RWPE2 (cell line): ENCODE measurements at places on chromosomes 1 and 21.

DNA sequence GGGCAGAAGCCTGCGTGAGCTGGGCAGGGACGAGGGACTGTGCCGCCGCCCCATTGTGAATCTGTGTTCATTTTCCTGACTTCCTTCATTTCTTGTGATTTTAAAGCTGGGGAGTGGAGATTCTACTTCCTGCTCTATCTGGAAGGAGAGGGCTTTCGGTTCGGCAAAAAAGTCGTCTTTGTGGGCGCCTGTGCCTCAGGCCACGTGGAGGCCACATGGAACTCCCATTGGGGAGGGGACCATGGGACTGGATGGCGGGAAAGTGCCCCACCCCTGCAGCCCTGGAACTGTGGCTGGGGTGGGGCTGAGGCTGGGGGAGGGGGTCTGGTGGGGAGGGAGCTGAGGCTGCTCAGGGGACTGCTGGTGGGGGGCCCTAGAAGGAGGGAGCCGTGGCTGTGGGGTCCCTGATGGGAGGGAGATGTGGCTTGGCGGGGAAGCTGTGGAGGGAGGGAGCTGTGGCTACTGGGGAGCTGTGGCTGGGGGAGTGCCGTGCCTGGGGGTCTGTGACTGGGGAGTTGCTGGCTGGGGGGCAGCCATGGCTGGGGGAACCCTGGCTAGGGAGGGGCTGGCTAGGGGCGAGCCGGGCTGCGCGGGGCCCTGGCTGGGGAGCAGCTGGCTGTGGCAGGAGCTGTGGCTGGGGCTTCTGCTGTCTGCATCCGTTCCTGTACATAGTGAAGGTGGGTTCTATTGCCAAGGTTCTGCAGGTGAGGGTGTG is 31.5 kb downstream of the COL18A1 start:
- DNase-seq, result no peak

GRCh38 chr1:26696654-26697430 is 1.0 kb downstream of the ARID1A start:
- DNase-seq, result peak; percentile 59

DNA sequence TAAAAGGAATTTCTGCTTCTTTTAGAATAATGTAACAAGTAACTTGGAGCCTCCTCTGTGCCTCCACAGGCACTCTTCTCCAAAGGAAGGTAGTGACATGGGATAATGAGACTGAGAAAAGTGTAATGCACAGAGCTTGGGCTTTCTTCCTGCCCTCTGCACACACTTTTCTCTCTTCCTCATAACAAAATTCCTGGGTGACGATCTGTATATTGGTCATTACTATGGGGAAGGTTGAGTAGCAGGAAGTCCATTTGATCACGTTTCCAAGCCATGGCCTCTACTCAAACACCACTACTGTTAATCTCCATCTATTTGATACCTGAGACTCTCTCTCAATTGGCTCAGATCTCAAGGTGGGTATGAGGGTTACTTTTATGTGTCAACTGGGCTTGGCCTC is 113.9 kb downstream of the GRIK1 start:
- DNase-seq, result no peak

GRCh38 chr1:154410185-154410827 is 5.2 kb downstream of the IL6R start:
- no peak for DNase-seq

GRCh38 chr1:203011582-203011981 is 4.4 kb downstream of the TMEM183A start:
- no peak for DNase-seq

DNA sequence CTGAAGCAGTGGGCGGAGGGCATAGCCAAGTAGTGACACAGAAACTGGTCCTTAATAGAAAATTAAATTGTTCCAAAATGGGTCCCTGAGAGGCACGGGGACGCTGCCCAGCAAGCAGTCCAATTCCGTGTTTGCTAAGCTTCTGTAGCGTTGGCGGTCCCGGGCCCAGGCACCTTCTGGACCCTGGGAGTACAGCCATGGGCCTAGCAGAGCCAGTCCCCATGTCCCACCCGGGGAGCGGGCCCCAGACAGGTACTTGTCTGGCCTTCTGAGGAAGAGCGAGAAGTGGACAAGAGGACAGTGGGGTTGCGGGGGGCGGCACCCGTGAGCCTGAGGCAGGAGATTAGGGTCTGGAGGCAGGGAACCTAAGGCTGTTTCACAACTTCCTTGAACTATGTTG is 11.5 kb upstream of the CCDC27 start:
- peak; percentile 51 for DNase-seq

GRCh38 chr1:189431447-189431846 is 1046.2 kb downstream of the BRINP3 start:
- DNase-seq, result no peak

- DNase-seq, result no peak
These were observed 199.6 kb downstream of the LTN1 start for GRCh38 chr21:28793043-28793442.

GRCh38 chr1:243483071-243483771 is 227.4 kb downstream of the SDCCAG8 start:
- DNase-seq, result no peak

DNA sequence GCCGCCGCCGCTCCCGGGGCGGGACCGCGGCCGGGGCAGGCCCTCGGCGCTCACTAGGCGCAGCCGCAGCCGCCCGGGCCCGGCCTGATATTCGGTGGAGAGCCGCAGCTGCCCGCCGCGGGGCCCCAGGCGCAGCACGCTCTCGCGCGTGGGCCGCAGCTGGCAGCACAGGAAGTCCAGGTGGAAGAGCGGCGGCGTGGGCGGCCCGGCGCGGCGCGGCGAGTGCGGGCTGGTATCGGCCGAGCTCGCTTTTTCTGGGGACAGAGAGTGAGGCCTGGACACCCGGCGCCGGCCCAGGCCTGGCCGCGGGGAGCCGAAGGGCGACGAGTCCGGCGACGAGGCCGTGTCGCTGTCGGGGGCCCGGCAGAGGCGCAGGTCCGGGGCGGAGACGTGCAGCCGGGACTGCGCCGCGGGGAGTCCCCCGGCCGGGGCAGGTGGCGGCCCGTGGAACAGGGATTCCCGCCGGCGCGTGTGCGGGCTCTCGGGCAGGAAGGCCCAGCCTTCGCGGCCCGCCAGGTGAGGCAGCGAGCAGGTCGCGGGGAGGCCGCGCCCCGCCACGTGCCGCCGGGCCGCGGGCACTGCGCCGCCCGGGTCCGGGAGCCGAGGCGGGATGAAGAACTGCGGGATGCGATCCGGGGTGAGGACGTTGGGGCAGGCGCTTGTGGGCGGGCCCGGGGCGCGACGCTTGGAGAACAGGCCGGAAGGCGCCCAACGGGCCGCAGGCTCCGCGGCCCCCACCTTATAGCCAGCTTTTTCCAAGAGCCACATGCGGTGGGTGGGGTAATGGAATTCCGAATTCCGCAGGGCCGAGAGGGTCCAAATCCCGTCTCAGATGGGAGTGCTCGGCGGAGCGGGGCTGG is 1.2 kb downstream of the C2CD4D start:
- no peak for DNase-seq

DNA sequence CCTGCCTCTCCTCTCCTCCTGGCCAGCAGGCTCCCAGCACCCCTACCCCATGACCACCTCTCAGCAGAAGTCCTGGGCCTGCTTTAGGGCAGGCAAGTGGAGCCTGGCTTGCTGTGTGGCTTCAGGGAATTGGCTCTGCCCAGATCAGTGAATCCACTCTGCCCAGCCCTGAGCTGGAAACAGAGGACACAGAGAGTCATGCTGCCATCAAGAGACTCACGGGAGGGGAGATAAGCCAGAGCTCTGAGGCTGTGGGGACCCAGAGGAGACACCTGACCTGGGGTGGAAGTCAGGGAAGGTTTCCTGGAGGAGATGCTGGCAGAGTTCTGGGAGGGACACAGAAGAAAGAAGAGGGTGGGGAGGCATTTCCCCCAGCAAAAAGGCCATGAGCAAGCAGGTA is 54.2 kb downstream of the GLIS1 start:
- no peak for DNase-seq

DNA sequence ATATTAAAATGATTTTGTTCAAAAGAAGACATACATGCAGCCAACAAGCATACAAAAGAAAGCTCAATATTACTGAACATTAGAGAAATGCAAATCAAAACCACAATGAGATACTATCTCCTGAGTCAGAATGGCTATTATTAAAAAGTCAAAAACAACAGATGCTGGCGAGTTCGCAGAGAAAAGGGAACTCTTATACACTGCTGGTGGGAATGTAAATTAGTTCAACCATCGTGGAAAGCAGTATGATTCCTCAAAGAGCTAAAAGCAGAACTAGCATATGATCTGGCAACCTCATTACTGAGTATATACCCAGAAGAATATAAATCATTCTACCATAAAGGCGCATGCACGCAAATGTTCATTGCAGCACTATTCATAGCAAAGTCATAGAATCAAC is 126.0 kb upstream of the HMCN1 start:
- no peak for DNase-seq

DNA sequence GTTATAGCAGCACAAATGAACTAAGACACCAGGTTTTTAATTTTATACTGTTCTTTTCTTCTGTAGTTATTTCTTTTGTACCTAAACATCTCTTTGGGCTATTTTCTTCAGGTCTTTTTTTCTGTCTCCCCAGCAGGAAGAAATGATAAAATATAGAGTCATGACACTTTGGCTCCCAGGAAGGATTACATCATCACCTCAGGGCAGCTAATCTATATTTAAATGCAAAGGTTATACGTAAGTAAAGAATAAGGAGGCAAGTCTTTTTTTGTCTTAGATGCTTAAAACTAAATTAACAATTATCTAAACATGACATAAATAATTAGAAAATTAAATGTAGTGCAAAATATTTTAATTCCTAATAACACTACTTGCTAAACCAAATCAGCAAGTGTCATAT is 57.0 kb downstream of the WARS2 start:
- DNase-seq, result no peak

DNA sequence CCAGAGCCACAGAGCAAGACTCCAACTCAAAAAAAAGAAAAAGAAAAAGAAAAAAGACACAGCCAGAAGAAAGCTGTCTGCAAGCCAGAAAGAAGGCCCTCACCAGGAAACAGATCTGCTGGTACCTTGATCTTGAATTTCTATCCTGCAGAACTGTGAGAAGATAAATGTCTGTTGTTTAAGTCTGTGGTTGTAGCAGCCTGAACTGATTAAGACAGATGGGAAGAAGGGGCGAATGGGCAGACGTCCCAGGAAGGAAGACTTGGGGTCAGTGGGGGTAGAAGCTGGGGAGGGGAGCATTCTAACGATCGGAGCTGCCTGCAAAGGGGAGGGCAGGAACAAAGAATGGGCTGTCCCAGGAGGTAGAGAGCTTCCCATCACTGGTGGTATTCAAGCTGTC is 6.3 kb downstream of the SLC2A7 start:
- no peak for DNase-seq

GRCh38 chr1:190679454-190679853 is 201.8 kb upstream of the BRINP3 start:
- no peak for DNase-seq

DNA sequence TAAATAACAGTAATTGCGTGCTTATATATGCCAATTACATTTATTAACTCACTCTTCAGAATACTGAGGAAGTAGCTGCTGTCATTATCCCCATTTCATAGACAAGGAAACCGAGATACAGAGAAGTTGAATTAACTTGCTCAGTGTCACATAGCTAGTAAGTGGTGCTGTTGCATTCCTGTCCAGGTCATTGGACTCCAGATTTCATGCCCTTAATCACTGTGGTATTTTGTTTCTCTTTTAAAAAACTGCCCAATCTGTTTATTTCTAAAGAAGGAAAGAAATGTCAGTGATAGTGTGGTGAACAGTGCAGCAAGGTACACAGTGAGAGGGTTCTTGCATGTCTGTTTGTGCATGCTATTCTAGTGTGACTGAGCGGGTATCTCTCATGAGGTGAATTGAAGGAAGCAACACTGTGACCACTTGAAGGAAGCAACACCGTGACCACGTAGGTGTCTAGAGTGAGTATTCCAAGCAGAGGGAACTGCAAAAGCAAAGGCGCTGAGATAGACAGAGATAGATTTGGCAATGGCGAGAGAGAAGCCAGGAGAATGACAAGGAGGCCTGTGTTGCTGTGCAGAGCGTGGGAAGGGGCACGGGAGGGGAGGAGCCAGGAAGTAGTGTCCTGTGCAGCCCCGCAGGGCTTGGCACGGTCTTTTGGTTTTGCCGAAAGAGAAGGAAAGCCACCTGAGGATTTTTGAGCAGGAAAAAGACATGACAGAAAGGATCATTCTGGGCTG is 95.9 kb downstream of the CAMTA1 start:
- DNase-seq, result no peak

DNA sequence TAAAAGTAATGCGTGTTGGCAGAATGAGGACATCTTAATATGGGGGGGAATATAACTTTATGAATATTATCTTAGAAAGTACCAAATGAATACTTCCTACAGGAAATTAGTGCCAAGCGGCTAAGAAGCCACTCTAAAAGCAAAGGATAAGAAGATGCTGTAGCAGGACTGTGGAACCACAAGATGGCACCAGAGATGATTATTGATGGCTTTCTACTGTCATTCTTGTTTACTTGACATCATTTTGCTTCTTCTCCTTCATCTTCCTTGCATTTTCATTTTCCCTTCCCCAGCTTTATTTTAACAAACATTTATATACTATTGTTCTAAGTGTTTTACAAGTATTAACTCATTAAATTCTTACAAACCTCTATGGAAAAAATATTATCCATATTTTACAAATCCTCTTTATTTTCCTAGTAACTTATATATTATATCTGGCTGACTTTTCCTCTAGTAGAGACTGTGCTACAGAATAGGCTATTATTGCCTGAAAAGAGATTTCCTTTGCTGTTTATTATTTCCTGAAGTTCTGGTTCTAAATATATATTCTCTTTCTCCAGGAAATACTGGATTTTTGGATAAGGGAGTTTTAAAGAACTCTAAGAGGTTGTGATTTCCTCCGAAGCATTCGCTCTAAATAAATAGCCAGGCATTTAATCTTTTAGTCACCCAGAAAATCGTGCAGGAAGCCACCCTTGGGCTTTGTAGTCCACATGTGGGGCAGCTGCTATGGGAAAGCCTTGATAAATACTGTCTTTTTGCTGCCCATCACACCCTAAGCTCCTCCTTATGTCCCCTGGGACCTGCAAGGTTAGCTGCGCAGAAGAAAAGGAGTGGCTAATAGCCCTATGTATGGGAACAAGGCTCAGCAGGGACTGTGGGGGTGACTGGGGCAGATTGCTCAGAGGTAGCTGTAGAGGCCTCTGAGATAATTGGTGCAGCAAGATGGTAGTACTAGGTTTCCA is 69.8 kb downstream of the TPR start:
- DNase-seq, result no peak

DNA sequence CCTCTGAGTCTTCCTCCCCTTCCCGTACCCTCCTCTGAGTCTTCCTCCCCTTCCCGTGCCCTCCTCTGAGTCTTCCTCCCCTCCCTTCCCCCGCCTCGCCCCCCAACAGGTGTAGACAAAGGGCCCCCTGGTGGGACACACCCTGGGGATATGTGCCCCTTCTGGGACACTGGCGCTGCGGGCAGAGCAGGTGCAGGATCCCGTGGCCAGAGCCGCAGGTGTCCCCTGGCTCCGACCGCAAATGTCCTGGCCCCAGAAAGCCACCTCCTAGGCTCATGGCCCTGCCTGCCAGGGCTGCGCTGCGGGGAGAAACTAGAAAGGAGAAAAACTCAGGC is 51.5 kb upstream of the ARHGEF16 start:
- no peak for DNase-seq
